ENCODE measurements at places on chromosomes 1 and 21.

GRCh38 chr1:3795453-3796214 lies 664 bp downstream of the LRRC47 start:
- no peak for DNase-seq

GRCh38 chr1:156667968-156668709 lies 9.1 kb downstream of the NES start:
- no peak for DNase-seq

GRCh38 chr1:51283979-51284378 lies 46.4 kb downstream of the TTC39A start:
- DNase-seq = peak; percentile 52

- DNase-seq = no peak
Observed at GRCh38 chr1:29145739-29146437, 22.2 kb upstream of the TMEM200B start.

All from LoVo (cell line).